HT1080 (cell line): ENCODE measurements at places on chromosomes 3 and 15. TPM values are rescaled to one million over a fixed set of nuclear protein-coding genes. Genes with fewer than 3 reads are reported as not detected.
A peak's percentile ranks its signal among the peaks of the same experiment; 100 is the strongest.

GRCh38 chr15:63615935-63616334 lies 18.7 kb downstream of the FBXL22 start:
- peak; percentile 42 for DNase-seq

Gene TLR9
- total RNA-seq, result not detected in 2 replicates

Gene BLM
- total RNA-seq, result 13.1 and 16.1 TPM in 2 replicates

Gene RBPMS2
- 0.14 TPM in 1 of 2 replicates, not detected in the other for total RNA-seq

Gene UQCRC1
- total RNA-seq, result 359 and 364 TPM in 2 replicates

Gene RHCG
- total RNA-seq, result not detected in 2 replicates
